ENCODE measurements at places on chromosomes 5 and 9. TPM values are rescaled to one million over a fixed set of nuclear protein-coding genes. Genes with fewer than 3 reads are reported as not detected.

GRCh38 chr5:140833993-140834392, at the start of gene PCDHA7:
PCDHA7 (plus strand) TSS chr5:140834269; CDS start chr5:140834384, 115 bp downstream.
- DNase-seq, result no peak
- no peaks in the 10 kb centered on the region for H3K27me3 ChIP-seq
- no peak within 1 kb of the TSS for H3K27ac ChIP-seq
- no peaks in the 10 kb centered on the region for H3K4me1 ChIP-seq
- no peak within 1 kb of the TSS for H3K4me3 ChIP-seq
- H3K36me3 ChIP-seq, result no peaks in the 10 kb centered on the region

GRCh38 chr9:133742849-133743444, 4.8 kb upstream of the SARDH start:
- no peak overlapping the region for H3K4me3 ChIP-seq
- no peaks in the 10 kb centered on the region for H3K4me1 ChIP-seq
- no peaks in the 10 kb centered on the region for H3K36me3 ChIP-seq

DNA sequence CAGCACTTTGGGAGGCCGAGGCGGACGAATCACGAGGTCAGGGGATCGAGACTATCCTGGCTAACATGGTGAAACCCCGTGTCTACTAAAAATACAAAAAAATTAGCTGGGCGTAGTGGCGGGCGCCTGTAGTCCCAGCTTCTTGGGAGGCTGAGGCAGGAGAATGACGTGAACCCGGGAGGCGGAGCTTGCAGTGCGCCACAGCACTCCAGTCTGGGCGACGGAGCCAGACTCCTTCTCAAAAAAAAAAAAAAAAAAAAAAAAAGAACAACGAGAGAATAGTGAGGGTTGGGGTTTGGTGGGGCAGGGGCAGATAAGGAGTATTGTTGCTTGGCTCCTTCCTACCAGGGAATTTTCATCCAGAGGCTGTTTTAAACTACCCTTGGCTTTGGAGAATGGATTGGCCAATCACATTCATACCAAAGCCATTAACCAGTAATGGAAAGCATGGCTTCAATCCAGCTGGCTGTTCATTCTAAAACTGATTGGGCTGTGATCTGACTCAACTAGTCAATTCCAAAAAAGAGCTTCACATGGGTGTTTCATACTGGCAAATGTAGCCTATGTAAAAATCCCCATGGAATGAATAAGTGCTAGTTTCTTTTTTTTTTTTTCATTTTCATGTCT, 64.4 kb downstream of the PLCXD3 start:
- no peak overlapping the region for H3K4me3 ChIP-seq
- H3K27me3 ChIP-seq, result no peaks in the 10 kb centered on the region
- no peak for DNase-seq
- no peaks in the 10 kb centered on the region for H3K36me3 ChIP-seq
- no peak overlapping the region for H3K27ac ChIP-seq

- H3K27me3 ChIP-seq, result no peaks in the 10 kb centered on the region
- peak overlapping the region; percentile 78 for H3K27ac ChIP-seq
- DNase-seq, result no peak
These were observed 55.0 kb downstream of the IPPK start for GRCh38 chr9:92614763-92615461.

DNA sequence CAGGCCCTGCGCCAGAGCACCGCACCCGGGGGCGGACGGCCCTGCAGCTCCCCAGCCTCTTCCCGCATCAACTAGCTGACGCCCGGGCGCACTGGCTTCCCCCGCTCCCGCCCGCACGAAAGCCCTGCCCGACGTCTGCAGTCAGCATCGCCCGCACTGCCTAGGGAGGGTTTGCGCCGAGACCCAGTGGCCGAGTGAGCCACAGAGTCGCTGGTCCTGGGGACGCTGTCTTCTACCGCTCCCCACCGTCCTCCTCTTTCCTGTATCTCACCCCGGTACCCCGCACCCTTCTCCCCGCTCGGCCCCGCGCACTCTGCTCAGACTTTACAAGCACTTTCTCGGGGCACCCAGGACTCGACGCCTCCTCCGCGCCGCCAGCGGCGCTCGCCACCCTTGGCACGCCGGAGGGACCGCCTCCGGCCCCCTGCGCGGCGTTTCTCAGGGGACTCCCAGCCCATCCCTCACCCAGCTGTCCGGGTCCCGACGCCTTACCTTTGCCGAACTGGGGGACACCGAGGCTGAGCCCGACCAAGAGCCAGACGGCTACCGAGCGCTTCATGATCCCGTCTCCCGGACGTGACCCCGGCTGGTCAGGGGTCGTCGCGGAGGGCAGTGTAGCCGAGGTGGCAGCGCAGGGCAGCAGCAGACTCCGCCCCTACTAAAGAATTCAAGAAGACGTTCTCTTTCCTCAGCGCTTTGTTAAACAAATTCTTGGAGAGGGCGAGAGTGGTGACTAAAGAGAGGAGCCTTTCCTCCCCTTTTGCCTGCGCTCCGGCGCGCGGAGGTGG, 670 bp downstream of the EDIL3 start:
- H3K27ac ChIP-seq, result peak overlapping the region; percentile 48
- H3K4me1 ChIP-seq, result peaks cover 3% of the 10 kb centered on the region
- no peaks in the 10 kb centered on the region for H3K27me3 ChIP-seq
- no peak for DNase-seq

GRCh38 chr9:136695435-136695895, 8.2 kb upstream of the AGPAT2 start:
- H3K36me3 ChIP-seq, result no peaks in the 10 kb centered on the region
- no peak overlapping the region for H3K4me3 ChIP-seq
- no peaks in the 10 kb centered on the region for H3K4me1 ChIP-seq
- H3K27me3 ChIP-seq, result no peaks in the 10 kb centered on the region
- DNase-seq, result peak; percentile 90

DNA sequence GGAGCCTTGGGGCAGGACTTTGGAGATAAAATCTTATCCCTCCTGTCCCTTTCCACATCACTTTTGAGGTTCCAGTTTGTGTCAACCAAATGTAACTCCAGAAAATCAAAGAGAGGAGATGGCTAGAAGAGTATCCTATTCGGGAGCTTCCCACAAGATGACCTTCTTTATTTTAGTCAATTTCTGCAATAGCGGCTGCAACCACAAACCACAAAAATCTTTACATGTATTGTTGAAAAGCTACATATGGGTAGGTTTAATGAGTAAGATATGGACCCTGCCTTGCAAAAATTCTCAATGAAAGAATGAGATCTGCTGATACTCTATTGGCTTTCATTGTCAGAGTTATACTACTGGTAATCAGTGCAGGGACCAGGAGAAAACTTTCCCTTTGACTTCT, 92.2 kb upstream of the MAMDC2 start:
- H3K4me1 ChIP-seq, result no peaks in the 10 kb centered on the region
- H3K27me3 ChIP-seq, result no peaks in the 10 kb centered on the region
- no peak overlapping the region for H3K4me3 ChIP-seq
- DNase-seq, result no peak
- no peaks in the 10 kb centered on the region for H3K36me3 ChIP-seq

DNA sequence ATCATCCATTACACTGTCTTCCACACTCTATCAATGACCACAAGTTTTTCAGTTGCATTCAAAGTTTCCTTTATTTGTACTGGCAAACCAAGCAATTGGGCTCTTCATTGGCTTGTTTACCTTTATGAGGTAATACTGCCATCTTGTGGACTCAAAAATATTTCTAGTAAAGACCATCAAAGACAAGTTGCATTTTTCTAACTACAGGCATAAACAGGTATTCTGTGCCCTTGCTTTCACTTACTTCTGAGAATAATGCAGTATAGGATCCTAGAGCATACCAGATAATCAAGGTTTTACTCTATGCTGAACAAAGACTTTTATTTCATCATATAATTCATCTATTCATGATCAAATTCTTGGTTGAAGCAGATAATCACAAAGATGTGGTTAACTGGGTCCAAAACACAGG, 173.7 kb upstream of the POU5F2 start:
- no peaks in the 10 kb centered on the region for H3K27me3 ChIP-seq
- no peak overlapping the region for H3K27ac ChIP-seq
- H3K4me3 ChIP-seq, result no peak overlapping the region
- DNase-seq, result no peak
- no peaks in the 10 kb centered on the region for H3K4me1 ChIP-seq

DNA sequence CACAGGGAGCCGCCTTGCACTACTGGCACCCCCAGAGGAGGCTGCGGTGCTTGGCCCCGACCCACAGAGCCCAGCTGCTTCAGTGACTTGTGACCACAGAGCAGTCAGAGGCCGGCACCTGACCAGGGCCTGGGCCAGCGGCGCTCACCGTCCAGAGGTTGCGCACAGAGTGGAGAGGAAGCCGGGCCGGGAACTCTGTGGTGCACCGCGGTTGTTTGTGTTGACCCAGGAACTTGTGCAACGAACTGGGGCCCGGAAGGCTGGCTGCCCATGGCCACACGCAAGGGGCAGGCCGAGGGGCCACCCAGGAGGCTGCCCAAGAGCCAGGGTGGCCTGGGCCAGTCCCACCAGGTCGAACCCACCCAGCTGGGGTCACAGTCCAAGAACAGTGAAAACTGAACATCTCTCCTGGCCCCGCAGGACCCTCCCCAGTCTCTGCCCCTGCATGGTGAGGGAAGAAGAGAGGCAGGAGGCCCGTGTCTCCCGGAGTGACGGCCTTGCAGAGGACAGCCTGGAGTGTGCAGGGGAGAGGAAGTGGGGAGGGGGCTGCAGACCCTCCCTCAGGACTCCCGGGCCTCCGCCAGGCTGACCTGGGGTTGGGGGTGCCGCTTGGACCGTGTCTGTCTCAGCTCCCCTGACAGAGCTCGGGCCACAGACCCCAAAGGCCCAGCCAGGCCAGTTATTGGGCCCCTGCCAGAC, 42.8 kb upstream of the EGFL7 start:
- H3K27me3 ChIP-seq, result no peaks in the 10 kb centered on the region
- no peak overlapping the region for H3K27ac ChIP-seq
- DNase-seq, result no peak
- peaks cover 5% of the 10 kb centered on the region for H3K4me1 ChIP-seq
- H3K4me3 ChIP-seq, result no peak overlapping the region
- no peaks in the 10 kb centered on the region for H3K36me3 ChIP-seq

- DNase-seq, result no peak
- H3K4me1 ChIP-seq, result no peaks in the 10 kb centered on the region
- no peaks in the 10 kb centered on the region for H3K27me3 ChIP-seq
- H3K36me3 ChIP-seq, result no peaks in the 10 kb centered on the region
- H3K27ac ChIP-seq, result no peak overlapping the region
These were observed 74.8 kb downstream of the STK32A start for GRCh38 chr5:147309621-147310020.

DNA sequence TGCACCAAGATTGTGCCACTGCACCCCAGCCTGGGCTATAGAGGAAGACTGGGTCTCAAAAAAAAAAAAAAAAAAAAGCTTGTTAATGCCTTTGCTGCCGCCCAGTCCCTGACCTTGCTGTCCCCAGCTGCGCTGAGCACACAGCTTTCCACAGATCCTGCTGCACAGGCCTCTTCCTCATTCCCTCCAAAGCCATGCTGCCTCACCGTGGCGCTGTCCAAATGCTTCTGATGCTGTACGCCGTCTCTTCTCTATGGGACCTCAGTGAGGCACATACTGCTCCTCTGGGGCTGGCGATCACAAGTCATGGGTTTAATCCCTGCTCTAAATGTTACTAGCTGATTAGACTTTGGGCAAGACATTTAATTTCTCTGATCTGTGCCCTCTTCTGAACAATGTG, 234.1 kb downstream of the FBXL7 start:
- no peaks in the 10 kb centered on the region for H3K4me1 ChIP-seq
- no peaks in the 10 kb centered on the region for H3K27me3 ChIP-seq
- no peak overlapping the region for H3K4me3 ChIP-seq

GRCh38 chr5:124454081-124454480, 292.4 kb downstream of the ZNF608 start:
- no peak overlapping the region for H3K27ac ChIP-seq
- H3K4me3 ChIP-seq, result no peak overlapping the region
- H3K4me1 ChIP-seq, result no peaks in the 10 kb centered on the region
- H3K27me3 ChIP-seq, result no peaks in the 10 kb centered on the region
- no peaks in the 10 kb centered on the region for H3K36me3 ChIP-seq

GRCh38 chr9:89023740-89024139, 32.5 kb downstream of the S1PR3 start:
- no peak overlapping the region for H3K4me3 ChIP-seq
- no peaks in the 10 kb centered on the region for H3K36me3 ChIP-seq
- H3K27me3 ChIP-seq, result no peaks in the 10 kb centered on the region
- H3K4me1 ChIP-seq, result peaks cover 6% of the 10 kb centered on the region

DNA sequence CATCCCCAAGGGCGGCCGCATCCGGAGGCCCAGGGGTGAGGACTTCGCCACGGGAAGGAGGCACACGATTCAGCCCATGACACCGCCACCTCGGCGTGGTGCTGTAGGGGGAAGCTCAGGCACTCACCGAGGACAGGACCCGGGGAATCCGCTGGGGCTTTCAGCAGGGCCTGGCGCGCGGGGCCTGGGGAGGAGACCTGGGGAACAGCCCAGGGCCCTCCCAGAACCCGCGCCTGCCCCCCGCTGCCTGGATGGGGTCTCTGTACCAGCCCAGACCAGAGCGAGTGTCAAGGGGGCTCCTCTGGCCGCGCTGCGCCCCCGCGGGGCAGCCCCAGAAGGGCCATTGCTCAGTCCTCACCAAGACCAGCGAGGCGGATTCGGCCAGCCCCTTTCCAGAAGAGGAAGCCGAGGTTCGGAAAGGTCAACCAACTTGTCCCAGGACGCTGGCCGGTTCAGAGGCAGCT, 12.8 kb downstream of the COL23A1 start:
- H3K27ac ChIP-seq, result no peak overlapping the region
- no peaks in the 10 kb centered on the region for H3K4me1 ChIP-seq
- peaks cover 7% of the 10 kb centered on the region for H3K27me3 ChIP-seq
- peak overlapping the region; percentile 39 for H3K4me3 ChIP-seq
- DNase-seq, result no peak

DNA sequence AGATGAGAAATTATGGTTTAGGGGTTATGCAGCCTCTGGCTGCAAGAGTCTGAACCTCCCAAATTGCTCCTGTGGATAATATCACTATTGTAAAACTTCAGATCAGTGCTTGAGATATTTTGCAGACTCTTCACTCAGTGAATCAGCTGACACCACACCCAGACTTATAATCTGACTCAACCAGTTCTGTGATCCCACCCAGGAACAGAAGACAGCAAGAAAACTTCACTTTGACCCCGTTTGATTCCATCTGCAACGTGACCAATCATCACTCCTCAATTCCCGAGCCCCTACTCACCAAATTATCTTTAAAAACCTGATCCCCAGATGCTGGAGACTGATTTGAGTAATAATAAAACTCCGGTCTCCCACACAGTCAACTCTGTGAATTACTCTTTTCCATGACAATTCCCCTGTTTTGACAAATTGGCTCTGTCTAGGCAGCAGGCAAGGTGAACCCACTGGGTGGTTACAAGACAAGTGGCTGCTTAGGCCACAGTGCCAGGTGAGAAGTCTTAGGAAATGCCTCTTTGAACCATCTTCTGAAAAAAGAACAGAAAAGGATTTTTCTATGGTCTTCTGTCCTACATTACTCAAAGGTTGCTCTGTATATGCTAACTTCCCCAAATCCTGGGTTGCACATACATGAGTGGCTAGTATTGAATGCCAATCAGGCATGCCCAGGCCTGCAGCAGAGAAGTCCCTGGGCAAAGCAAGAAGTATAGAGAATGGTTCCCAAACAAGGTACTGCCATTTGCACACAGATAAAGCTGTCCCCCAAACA, 588.0 kb downstream of the PRELID2 start:
- no peaks in the 10 kb centered on the region for H3K4me1 ChIP-seq
- H3K4me3 ChIP-seq, result no peak overlapping the region
- H3K27ac ChIP-seq, result no peak overlapping the region

Gene MAMDC2
- total RNA-seq, result 17.0 TPM

Gene NDST1
- total RNA-seq, result 46.7 TPM

Gene NKD2
- total RNA-seq, result not detected

Gene MAMDC4
- 0.64 TPM for total RNA-seq

Gene NOXA1
- total RNA-seq, result 2.9 TPM

Gene SLCO4C1
- 0.73 TPM for total RNA-seq

Gene MCC
- total RNA-seq, result 29.4 TPM
